ENCODE measurements at places on chromosomes 13 and 19.

GRCh38 chr19:42291435-42291810 is 10.5 kb upstream of the PRR19 start:
- DNase-seq = no peak

DNA sequence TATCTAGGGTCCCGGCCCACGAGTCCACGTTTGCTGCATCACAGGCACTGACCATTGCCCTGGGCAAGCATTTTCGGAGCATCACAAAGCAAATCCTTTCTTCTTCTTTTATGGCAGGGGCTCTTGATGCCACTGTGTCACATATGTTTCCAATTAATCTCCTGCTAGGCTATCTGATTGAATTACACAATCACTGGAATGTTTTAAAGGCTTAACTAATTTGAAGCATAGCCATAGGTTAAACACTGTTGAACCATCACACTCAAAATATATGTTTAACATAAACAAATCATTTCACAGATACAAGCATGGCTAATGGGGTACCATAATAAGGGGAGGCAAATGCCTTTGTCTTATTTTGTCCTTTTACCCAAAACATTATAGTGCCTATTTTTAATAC is 338.3 kb downstream of the POU4F1 start:
- no peak for DNase-seq

GRCh38 chr19:12034620-12035019 is 859 bp downstream of the ZNF433 start:
- DNase-seq = peak; percentile 24

- DNase-seq = no peak
Observed at GRCh38 chr19:14544047-14544446, 14.7 kb downstream of the TECR start.

DNA sequence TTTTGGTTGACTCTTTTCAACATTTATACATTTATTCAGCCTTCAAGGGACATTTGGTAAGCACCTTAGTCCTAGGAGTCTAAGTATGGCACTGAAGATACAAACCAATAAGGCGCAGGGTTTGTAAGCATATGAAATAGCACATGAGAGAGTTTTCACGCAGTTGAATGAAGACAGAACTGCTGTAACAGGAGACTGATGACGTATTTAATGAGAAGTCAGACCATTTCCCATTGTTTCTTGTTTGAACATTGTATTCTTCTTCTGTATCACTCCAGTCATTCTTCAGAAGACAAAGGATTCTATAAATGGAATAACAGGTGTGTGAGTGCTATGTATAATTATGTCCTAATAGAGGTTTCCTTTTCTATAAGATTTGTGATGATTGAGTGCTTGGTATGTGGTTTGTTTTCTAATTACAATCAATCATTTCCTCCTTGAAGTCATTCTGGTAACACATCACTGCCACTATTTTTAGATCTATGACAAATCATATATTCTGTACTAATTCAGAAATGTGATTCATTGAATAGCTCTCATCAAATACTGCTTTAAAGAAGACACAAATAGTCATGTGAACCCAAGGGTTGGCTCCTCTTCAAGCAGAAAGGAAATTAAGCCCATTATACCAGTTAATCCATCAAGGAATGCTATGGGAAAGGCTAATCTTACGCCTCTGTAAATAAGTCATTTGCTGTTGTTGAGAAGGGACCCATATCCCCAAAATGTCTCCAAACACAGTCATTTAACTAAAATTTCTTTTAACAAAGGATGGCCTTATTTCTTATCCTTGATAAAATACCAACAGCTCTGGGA is 222.8 kb upstream of the NBEA start:
- peak; percentile 13 for DNase-seq

DNA sequence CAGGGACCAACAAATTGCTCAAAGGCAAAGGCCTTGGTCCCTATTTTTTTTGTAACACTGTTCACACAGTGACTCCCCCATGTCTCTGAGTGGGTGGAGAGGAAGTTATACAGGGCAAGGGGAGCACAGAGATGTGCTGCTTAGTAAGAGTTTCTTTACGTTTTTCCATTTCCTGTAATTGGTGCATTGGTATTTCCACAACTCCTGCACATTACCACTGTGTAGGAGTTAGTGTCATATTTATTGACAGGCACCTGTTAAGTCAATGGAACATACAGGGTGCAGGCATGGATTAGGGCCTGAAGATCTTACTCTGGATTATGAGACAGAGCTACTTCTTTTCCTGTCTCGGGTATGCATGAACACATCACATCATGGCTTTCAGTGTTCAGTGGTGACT is 45.2 kb downstream of the SOX21 start:
- no peak for DNase-seq

DNA sequence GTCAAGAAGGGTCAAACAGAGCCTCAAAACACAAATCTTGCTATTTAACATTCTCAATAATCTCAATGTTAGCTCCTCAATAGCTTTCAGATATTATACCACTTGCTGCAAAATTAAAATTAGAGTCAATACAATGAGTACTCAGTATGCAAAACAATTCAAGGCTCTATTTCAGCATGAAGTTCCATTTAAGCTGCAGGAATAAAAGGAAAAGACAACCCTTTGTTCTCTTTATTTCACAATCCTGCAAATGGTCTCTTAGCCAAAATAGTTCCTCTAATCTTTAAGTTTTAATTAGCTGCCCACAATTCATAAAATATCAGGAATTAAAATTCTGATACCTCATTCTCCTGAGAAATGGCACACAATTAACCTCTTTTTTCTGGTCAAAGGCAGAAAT is 40.5 kb upstream of the DCT start:
- DNase-seq = no peak

GRCh38 chr19:30471441-30471840 is 99.3 kb downstream of the ZNF536 start:
- DNase-seq = no peak

GRCh38 chr13:24698686-24699085 is 18.5 kb downstream of the ATP12A start:
- DNase-seq = no peak

- no peak for DNase-seq
Observed at GRCh38 chr19:13929340-13929739, 8.9 kb downstream of the PODNL1 start.

GRCh38 chr13:46751811-46752635 is 44.9 kb downstream of the ESD start:
- no peak for DNase-seq

DNA sequence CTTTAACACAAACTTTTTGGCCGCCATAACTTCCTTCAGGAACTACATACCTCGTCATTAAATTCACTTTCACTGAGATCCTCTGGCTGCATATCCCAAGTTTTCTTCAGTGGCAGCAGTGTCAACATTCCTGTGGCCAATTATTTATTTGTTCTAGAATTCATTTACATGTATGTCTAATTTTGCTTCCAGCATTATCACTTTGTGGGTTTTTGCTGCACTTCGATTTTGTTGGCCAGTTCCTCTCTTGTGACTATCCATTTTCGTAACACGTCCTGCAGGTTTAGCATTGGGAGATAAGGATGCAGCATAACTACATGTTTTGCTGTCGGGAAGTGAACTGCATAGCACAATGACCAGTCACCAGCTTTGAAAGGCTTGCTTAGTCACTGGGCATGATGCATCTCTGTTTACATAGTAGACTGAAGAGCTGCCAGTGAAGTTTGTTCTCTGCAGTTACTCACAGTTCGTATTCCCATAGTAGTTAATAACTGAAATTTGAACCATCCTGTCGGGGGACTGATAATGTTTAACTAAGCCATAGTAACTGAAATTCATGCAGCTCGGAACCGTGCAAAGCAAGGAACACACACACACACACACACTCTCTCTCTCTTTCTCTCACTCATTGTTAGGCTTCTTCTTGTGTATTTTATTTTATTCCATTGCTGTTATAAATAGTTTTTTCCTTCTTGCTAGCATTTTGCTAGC is 28.3 kb downstream of the ZNF507 start:
- DNase-seq = peak; percentile 25

- no peak for DNase-seq
Observed at GRCh38 chr19:33397536-33398360, 24.2 kb downstream of the CEBPG start.

- DNase-seq = no peak
Observed at GRCh38 chr19:32178401-32178800, 167.0 kb upstream of the ZNF507 start.

- no peak for DNase-seq
Observed at GRCh38 chr19:16125737-16126495, 14.2 kb downstream of the RAB8A start.

- no peak for DNase-seq
Observed at GRCh38 chr13:106527826-106528225, 7.6 kb downstream of the EFNB2 start.

DNA sequence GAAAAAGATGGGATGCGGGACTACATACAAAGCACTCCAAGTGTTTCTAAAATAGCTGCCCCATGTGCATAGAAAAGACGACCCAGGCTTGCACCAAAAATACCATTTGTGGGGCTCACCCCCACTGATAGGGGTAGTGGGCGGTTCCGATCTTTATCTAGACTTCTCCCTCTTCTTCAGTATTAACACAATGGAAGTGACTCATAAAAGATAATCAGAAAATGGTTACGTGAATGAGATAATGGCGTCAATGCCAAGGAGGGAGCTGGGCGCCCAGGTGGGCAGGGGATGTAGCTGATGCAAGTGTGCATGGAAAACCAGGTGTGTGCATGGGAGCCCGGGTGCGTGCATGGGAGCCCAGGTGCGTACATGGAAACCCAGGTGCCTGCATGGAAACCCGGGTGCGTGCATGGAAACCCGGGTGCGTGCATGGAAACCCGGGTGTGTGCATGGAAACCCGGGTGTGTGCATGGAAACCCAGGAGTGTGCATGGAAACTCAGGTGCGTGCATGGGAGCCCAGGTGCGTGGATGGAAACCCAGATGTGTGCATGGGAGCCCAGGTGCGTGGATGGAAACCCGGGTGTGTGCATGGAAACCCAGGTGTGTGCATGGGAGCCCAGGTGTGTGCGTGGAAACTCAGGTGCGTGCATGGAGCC is 32.7 kb downstream of the LAMP1 start:
- no peak for DNase-seq

DNA sequence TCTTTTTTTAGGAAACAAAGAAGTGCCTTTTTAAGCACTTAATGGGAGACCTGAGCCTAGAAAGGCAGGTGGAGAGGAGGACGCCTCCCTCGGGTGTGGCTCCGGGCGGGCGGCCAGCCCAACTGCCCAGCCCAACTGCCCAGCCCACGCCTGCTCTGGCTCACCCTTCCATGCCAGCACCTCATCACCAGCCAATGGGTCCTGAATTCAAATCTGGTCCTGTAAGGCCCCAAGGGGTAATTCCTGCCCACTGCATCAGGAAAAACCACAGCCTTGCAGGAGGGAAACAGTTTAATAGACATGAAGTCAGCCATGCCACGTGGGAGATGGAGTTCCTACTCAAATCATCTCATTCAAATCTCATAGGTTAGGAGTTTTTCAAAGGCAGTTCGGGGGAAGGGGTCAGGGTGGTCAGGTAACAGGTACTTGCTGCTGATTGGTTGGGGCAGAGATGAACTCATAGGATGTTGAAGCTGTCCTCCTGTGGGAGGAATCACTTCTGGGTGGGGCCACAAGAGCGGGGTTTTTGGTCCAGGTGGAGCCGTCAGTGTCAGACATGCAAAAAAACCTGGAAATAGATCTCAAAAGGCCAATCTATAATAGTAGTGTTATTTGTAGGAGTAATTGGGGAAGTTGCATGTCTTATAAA is 64.9 kb downstream of the HSPH1 start:
- no peak for DNase-seq

DNA sequence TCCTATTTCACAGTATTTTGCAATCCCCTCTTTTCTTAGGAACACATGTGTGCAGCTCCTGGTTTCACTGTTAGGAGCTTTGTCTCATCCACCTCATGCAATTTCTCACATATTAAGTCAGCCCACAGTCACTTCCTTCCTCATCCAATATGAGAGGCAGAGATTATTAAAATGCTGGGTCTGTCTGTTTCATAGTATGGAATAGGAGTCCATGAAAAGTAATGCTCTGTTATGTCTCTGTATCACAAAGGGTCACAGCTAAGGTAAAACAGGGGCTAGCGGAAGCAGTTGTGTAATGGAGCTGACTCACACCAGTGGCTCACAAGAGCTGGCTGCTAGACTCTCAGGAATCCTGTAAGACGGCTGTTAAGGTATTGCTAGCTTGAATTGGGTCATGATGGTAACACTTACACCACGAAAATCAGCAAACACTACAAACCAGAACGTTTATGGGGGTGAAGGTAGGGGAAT is 216.5 kb downstream of the EFNB2 start:
- DNase-seq = no peak

- peak; percentile 34 for DNase-seq
Observed at GRCh38 chr19:58409010-58409790, 751 bp downstream of the ZNF584 start.

- DNase-seq = no peak
Observed at GRCh38 chr19:5153601-5154128, 184.8 kb downstream of the KDM4B start.

- no peak for DNase-seq
Observed at GRCh38 chr19:16846901-16847300, 17.7 kb downstream of the SIN3B start.

DNA sequence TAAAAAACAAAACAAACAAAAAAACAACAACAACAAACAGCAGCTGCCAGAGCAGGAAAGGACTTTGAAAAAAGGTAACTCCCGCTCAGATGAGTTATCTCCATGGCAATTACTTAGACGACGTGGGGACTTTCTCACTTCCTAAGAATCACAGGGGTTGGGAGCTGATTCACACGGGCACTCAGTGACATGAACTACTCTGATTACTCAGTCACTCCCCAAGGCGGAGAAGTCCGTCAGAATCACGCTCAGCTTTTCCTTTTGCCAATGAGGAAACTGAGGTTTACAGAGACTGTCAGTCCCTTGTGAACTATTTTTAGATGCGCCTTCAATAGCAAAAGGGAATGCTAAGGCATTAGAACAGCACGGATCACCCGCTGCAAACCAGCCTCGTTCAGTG is 32.3 kb upstream of the MATK start:
- no peak for DNase-seq

GRCh38 chr13:37741536-37741935 is 128.0 kb downstream of the TRPC4 start:
- DNase-seq = no peak

DNA sequence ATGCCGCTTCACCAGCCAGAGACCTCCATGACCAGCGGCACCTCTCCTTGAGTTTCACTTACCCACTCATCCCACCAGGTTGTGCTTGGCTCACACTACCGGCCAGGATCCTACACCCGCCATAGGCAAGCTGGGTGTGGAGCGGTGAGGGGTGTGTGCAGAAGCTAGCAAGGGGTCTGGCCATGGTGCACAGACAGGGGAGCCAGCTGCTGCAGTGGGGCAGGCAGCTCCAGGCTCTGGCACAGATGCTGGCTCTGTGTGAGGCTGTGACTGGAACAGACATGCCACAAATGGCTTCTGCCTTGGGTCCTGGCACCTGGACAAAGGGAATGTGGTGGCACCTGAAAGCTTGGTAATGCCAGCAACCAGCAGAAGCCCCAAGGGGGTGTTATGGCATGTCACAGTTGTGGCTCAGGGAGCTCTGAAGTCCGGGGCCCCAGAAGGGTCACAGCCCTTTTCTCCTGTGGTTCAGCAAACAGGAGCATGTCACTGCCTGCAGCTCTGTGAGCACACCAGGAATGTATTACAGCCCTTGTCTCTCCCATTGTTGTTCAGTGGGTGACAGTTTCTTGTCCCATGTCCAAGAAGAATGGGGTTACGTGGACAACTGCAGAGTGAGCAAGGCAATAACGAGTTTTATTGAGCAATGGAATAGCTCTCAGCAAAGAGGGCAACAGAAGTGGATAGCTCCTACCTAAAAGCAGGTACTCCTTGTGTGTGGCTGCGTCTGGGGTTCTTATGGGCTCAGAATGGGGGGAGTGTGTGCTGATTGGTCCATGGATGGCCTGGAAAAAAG is 2791.0 kb upstream of the PCDH20 start:
- DNase-seq = no peak
